ENCODE measurements at places on chromosomes 2 and 18.

DNA sequence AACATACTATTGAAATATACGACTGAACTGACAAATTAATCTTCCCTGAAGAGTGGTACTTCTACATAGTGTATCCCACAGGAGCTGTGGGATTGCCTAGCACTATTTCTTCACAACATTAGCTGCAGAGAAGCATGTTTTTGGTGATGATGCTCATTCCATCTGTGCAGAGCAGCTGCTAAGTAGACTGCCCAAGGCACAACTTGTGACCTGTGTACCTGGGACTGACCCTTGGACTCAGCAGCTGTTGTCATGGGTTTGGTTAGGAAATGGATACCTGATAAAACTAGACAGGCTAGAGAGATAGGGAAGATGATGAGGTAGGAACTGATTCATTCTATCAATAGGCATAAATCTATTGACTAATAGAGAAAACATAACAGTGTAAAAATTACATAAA is 1204.0 kb downstream of the DSC3 start:
- DNase-seq = no peak

DNA sequence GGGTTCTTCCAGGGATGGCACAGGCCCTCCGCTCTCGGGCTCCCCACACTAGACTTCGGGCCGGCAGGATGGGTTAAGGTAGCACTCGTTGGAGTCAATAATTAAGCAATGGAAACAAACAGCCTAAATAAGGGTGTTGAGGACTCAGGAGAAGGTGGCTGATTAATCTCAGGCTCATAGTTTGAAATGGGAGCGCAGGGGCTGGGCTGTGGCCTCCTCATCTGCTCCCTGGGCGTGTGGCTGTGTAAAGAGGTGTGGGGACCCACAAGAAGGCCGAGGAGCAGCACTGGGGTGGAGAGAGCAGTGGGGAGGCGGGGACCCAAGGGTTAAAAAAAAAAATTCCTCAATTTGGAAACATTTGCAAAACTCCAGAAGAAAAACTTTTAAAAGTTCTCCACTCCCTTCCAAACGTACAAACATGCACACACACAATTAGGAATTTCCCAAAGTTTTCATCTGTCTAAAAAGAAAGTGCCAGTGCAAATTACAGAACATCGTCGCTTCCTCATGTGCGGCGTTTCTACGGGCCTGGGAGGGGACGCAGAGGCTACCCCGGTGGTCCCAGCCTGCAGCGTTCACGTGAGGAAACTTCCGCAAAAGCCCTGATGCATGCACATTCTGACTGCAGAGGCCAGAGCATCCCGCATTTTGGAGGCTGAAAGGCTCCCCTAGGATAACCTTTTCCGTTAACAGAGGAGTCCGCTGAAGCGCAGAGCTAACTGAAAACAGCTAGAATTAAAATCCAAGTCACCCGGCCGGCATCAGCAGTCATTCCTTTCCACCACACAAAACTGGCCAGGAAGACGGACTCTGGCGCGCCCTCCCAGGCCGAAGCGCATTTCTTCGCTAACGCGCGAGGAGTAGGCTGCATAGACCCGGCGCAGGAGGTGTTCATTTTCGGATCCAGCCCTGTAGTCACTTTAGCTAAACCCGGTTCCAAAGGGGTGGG is 1.0 kb upstream of the TUBB6 start:
- no peak for DNase-seq

GRCh38 chr2:43300781-43301583 is 74.6 kb upstream of the ZFP36L2 start:
- no peak for DNase-seq

DNA sequence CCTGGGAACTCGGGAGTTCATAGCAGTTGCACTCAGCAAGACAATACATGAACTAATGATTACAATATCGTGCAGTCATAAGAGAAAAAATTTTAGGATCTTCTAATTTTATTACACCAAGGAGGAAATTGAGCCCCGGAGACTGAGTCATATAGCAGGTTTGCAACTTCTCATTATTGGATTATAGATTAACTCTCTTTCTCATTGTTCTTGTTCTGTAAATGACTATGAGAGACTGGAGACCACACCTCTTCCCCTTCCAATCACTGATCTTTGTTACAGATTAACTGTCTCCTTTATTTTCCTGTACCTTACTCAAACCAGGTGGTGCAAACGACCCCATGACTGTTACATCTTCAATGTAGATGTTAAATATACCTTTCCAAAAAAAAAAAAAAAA is 435.8 kb upstream of the DDX18 start:
- DNase-seq = no peak

DNA sequence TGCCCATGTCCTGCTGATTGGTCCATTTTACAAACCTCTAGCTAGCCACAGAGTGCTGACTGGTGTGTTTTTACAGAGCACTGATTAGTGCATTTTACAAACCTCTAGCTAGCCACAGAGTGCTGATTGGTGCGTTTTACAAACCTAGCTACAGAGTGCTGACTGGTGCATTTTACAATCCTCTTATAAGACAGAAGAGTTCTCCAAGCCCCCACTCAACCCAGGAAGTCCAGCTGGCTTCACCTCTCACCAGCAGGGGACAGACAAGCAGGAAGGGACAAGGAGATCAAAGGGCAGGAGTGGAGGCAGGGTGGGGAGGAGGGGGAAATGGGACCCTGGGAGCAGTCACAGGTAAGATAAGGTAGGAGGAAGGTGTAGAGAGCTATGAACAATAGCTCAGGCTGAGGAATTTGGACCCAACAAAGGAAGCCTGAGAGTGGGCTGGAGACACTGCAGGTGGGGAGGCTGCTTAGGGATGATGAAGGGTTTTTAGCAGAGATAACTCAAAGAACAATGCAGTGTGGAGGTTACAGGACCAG is 37.1 kb downstream of the SH2D6 start:
- no peak for DNase-seq

- no peak for DNase-seq
These were observed 62.4 kb downstream of the TANC1 start for GRCh38 chr2:159030674-159031380.

- DNase-seq = no peak
These were observed 273.0 kb upstream of the GYPC start for GRCh38 chr2:126382998-126383397.

Measured in stimulated activated CD4-positive, alpha-beta T cell treated with anti-CD3 and anti-CD28 coated beads, Interleukin-12 subunit alpha, Interleukin-12 subunit beta, amount 100 ng/mL, for 4 hours (primary cell).